ENCODE measurements at places on chromosomes 5 and 9.

- peak; percentile 78 for DNase-seq
Measured at GRCh38 chr9:108142504-108143201, 653.1 kb upstream of the KLF4 start.

DNA sequence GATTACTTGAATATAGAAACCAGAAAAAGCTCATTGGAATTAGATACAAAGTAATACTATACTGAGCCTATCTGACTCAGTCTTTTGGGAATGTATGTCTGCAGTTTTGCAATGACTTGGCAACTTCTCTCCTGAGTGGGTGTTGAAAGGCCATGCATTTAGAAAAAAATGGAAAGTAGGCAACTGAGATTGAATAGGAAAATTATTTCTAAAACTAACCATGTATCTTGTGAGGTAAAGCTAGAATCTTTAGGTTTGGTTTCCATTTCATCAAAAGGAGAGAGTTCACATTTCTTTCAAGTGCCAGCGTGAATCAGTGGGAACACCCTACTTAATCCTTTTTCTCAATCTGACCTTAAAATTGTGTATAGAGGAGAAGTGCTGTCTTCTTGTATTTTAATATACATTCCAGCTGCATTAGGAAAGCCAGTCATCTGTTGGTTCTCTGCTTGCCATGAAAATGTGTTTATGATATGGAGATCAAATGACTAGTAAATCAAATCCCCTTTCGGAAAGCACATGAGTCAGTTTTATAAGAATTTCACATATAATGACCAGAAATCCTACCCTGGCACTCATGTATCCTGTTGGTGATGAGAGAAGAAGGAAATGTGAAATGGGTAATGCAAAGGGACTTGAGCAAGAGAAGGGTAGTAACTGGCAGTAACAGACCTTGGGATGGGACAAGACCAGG is 30.4 kb downstream of the NFX1 start:
- peak; percentile 95 for DNase-seq

GRCh38 chr5:110865400-110866094 is 126.7 kb downstream of the SLC25A46 start:
- no peak for DNase-seq

- peak; percentile 27 for DNase-seq
Measured at GRCh38 chr5:84131372-84131771, 253.3 kb downstream of the EDIL3 start.

DNA sequence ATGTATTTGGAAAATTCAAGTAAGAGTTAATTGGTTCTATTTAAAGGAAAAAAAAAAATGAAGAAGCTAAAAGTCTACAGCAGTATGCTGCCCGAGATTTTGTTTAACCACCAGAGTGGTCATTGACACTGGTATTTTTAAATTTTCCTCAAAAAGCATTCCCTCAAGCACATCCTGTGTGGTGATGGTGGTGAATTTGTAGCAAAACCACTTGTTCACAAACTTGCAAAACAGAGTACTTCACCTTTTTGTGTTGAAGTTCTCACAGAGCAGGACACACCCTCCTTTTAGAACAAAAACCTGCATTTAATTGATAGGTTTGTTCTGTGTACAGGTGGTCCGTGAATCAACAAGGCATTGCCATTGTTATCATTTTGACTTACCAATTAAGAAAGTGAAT is 374.2 kb downstream of the EFNA5 start:
- DNase-seq, result no peak

DNA sequence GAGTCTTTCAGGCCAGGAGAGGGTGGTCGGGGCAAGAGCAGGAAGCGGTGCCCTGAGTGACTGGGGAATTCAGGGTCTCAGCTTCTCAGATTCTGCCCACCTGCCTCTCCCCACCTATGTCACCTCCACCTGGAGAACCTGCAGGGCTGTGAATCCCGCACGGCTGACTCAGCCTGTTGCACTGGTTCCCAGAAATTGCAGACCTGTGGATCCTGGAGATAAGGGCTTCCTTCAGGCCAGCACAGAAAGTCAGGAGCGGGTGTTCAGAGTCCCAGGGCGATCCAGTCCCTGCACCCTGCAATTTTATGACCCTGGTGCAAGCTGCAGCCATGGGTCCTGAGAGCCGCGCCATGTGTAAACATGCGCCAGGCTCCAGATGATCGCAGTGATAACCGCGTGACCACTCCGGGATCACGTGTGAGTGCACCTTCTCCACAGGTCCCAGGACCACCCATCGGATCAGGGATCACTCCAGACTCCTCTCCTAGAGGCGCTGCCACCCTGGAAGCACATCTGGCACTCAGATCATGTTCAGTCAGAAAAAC is 17.8 kb downstream of the IRX4 start:
- DNase-seq, result no peak

DNA sequence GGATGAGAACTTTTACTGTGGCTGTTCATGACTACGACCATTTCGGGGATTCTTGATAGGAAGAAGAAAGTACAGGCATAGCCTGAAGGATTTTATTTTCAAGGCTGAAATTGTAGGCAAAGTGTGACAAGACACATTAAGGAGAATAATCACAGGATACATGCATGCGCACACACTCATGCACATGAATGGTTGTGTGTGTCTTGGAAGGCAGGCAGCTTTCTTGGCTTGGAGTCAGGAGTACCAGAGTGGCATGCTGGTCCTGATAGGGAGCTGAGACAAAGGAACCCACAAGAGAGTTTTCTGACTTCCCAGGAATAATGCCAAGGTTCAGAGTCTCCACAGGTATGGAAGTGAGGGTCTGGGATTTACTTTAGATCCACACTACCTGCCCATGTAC is 22.2 kb downstream of the PLK2 start:
- DNase-seq, result no peak

GRCh38 chr5:5950658-5951057 is 427.7 kb downstream of the MED10 start:
- no peak for DNase-seq
